Kidney epithelial cell (primary cell): ENCODE measurements at places on chromosomes 5 and 9.

DNA sequence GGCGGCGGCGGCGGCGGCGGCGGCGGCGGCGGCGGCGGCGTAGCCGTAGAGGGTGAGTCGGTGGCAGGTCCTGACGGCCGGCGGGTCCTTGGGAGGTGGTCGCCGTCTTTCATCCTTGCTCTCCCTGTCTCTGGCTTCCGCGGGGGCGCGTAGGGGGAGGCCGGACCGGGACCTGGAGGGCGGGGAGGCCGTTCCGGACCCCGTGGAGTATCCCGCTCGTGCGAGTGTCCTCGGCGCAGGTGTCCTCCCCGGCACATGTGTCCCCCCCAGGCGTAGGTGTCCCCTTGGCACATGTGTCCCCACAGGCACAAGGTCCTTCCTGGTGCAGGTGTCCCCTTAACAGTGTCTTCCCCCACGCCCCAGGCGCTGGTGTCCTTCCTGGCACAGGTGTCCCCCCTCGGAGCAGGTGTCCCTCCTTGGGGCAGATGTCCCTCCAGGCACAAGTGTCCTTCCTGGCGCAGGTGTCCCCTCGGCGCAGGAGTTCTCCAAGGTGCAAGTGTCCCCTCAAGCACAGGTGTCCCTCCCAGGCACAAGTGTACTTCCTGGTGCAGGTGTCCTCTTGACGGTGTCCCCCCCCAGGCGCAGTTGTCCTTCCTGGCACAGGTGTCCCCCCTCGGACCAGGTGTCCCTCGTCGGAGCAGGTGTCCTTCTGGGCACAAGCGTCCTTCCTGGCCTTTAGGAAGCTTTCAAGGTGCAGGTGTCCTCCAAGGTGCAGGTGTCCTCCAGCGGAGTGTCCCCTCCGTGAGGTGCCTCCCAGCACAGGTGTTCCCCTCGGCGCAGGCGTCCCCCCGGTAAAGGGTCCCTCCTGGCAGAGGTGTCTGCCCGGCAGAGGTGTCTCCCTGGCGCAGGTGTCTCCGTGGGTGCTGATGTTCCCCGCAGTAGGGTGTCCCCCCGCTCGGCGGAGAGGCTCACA is 519 bp downstream of the EXOC3 start:
- no peak for DNase-seq

GRCh38 chr5:74394916-74395880 is 245.3 kb downstream of the ENC1 start:
- DNase-seq = peak; percentile 77

DNA sequence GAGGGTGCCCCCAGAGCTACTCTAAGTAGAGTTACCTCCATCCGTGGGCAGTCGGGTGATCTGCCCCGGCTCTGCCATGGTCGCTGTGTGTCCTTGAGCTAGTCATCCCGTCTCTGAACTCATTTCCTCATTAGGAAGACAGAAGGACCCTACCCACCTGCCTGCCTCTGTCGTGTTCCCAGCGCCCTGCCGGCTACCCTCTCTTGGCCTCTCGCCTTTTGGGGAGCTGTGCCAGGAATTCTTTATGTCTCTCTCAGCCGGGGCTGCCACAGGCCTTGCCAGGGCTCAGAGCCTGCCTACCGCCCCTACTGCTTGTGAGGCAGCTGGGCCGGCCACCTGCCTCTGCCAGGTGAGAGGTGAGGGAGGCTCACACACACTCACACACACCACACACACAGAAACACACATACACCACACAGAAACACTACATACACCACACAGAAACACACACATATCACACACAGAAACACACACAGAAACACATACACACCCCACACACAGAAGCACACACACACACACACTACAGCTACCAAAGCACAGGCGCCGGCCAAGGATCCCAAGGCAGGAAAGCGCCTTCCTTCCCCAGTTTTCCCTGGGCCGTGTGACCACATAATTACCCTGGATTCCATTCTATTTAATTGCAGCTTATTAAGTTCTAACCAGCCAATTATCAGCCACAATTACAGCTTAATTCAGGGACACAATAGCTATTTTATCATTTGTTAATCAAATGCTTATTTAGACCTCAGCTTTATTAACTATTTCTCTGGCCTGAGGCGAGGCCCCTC is 41.7 kb downstream of the UNC5A start:
- DNase-seq = no peak

DNA sequence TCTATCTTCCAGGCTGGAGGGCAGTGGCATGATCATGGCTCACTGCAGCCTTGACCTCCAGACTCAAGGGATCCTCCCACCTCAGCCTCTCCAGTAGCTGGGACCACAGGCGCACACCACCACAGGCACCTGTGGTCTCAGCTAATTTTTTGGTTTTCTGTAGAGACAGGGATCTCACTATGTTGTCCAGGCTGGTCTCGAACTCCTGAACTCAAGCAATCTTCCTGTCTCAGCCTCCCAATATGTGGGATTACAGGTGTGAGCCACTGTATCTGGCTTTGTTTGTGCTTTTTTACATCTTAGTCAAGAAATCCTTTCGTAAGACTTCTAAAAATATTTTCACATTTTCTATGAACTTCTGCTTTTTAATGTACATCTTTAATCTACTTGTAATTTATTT is 116.9 kb downstream of the DENND1A start:
- DNase-seq = no peak

DNA sequence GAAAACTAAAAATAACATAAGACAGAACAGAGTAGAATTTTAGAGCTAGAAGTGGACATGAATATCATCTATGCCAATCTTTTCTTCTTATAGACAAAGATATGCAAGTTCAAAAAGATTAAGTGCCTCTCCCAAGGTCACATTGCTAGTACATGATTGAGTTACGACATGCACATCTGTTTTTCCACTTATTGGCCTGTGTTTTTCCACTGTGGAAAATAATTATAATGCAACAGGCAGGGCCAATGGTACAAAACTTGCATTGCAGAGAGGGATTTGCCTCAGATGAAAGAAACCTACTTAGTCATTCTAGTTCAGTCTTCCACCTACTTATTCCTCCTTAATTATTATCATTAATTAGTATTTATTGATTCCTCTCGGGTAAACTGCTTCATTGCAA is 407.8 kb upstream of the SGCD start:
- DNase-seq = no peak

GRCh38 chr5:126664586-126664985 is 63.8 kb downstream of the PHAX start:
- no peak for DNase-seq

- DNase-seq = no peak
Measured at GRCh38 chr5:142797420-142797819, 27.2 kb downstream of the ARHGAP26 start.

- DNase-seq = no peak
Measured at GRCh38 chr5:124061663-124062062, 549.7 kb downstream of the CSNK1G3 start.

- DNase-seq = peak; percentile 63
Measured at GRCh38 chr5:119274767-119275130, 81.1 kb upstream of the TNFAIP8 start.

GRCh38 chr5:10275460-10275859 is 25.4 kb downstream of the CCT5 start:
- DNase-seq = no peak
